ENCODE measurements at places on chromosomes 7 and 10.

DNA sequence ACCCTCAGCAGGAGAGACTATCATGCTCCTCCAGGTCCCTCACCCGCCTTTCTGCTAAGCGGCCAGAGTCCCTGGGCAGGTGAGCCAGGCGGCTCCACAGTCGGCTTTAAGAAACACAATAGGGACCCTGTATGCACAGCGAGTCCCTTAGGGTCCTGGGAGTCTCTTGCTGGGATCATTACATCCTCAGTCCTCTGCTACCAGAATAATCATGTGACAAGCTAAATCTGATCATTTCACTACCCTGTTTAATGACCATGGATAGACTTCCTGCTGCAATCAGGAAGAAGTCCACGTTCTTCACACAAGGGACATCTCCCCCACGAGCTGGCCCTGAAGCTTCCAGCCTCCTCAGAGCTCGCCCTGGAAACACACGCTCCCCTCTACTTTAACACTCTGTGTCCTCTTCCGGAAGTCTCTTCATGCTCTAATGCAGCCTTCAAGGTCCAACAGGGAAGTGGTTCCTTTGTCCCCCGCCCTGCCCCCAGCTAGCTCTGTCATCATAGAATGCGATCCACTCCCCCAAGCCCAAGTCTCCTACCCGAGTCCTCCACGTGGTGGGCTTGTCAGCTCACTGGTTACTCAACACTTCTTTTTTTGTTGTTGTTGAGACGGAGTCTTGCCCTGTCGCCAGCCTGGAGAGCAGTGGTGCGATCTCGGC lies 101.5 kb downstream of the RNF216 start:
- DNase-seq = no peak

DNA sequence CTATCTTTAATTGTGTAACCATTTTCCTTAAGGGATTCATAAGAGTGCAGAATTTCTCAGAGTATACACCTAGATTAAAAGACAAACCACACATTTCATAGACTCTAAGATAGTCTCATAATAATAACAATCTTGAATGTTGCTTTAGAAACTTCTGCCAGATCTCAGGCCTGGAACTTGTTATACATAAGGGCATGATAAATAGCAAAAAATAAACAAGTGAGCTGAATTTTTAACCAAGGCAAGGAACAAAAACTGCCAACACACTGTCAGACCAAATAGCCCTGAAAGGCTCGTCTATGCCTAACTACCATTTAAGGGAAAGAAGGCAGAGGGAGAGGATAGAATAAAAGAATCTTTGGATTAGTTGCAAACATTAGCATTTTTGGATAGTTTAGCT lies 65.8 kb upstream of the SEMA3C start:
- DNase-seq = no peak

DNA sequence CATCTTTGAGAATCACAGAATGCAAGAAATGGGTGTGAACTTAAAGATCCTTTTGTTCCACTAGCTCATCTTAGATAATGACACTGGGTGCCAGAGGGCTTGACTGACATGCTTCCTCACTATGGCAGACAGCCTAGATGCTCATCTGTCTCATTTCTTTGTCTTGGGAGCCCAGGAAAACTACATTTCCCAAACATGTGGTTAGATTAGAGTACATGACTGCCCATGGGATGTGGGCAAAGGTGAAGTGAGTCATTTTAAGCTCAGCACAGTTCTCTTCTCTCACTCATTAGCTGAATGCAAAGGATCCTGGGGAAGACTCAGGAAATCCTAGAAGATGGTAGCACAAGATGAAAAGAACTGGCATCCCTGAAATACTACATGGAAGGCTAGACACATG lies 32.5 kb upstream of the TBX20 start:
- no peak for DNase-seq

DNA sequence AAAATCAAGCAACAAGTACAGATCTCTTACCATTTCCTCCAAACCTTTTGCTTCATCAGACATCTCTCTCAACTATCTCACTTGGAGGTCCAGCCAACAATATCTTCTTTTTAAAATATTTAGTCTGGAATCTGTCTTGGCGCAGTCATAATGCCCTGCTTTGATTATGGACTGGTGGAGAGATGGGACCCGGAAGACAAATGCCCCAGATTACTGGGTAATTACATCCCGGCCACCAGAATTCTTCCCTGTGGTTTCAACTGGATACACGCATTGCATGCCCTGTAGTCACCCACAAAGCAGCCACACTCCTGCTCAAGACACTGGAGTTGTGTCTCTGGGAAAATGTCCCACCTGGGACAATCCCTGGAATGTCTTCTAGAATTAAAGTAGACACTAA lies 65.5 kb downstream of the BPGM start:
- DNase-seq = no peak

DNA sequence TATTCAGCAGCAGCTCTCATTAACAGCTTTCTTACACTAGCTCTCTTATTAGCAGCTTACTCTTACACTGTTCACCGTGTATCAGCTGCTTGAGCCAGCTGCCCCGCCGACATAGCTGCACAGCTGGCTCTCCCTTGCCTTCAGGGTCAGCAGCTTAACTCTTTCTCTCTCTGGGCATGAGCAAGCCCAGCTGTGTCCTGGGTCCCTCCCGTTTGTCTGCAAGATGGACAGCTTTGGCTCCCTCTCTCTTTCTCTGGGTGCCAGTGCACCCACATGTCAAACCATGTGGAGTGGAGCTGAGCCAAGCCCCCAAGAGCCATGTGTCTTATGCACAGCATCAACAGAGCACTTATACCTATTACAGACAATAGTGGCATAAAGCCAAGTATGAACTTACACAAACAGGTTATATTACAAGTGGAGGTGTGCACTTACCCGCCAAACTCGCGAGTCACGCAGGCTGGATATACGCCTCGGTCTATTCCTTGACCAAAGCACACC lies 35.7 kb upstream of the MTPAP start:
- no peak for DNase-seq

DNA sequence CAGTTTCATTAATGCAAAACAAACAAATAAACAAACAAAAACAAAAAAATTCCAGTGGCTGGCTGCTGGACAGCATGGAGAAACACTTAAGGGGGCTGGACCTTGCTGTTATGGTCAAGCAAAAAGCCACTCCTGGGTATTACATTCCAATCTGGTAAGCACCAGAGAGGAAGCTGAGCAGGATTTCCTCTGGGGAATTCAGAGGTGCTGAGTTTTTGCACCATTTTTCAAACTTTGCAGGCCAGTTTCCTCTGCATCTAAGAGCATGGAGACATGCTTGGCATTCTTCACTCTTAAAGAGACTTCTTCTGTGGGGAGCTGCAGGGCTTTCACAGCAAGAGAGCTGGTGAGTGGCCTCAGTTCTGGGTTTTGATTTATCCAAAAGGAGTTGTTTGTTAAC lies 84.5 kb downstream of the FZD1 start:
- DNase-seq = no peak

GRCh38 chr10:116247691-116248090 lies 25.3 kb downstream of the GFRA1 start:
- DNase-seq = no peak

DNA sequence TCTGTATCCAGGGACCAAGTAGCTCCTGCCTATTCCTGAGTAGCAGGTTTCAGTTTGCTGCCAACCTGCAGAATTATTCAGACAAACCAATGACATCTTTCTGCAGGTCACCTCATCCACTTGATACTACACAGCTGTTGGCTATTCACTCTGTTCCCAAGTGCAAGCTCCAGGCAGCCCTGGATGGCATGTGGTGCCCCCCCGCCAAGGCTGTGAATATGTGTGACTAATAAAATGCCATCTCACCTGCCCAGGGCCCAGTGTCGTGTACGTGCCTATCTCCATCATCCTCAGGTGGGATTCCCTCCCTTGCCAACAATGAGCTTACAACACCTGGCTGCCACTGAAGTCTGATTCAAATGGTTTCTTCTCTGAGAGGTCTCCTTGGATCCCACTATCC lies 125.8 kb downstream of the RAB11FIP2 start:
- no peak for DNase-seq

Data from neuronal stem cell (in vitro differentiated cells).